ENCODE measurements at places on chromosomes 2 and 18.

DNA sequence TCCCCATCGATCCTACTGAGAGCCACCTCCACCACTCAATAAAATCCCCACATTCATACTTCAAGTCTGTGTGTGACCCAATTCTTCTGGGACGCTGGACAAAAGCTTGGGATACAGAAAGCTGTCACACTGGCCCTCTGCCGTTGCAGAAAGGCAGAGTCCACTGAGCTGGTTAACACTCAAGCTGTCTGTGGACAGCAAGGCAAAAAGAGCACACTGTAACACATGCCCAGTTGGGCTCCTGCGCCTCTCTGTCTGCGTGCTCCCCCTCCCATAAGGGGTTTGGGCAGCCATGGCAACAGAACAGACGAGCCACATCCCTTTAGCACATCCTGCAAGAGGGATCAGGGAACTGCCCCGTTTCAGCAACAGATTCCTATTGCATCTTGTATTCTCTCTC, 106.9 kb upstream of the RGPD4 start:
- no peak for DNase-seq

DNA sequence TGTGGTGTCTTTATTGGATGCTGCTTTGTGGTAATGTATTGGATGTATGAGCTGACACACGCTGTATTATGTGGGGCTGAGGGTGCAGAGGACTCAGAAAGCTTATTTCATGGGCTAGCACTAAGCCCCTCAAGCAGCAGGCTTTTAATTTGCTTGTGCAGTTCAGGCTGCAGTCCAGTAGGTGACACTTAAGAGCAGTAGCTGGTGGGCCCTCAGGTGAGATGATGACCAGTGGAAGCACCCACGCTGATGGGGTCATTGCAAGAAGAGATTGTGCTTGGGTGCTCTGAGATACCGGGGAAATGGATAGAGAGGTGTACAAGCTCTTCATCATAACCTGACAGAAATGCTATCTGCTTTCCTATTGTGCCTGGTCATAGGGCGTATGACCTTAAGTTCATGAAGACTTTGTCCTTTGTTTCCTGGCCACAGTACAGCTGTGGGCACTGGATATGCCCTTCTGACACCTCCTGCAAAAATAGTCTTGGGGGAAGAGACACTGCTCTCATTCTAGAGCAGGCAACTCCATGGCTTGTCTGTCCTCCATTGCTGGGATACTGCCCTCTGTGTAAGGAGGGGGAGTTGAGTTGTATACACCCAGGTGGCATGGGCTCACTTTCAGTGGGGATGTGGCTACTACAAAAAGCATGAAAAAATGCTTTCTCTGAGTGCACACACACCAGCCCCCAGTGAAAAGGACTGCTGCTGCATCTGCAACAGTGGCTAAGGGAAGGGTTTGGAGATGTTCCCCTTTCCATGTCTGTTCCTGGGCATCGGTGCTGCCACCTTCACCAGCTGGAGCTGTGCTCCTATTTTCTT, 205.7 kb upstream of the ZSWIM2 start:
- no peak for DNase-seq

DNA sequence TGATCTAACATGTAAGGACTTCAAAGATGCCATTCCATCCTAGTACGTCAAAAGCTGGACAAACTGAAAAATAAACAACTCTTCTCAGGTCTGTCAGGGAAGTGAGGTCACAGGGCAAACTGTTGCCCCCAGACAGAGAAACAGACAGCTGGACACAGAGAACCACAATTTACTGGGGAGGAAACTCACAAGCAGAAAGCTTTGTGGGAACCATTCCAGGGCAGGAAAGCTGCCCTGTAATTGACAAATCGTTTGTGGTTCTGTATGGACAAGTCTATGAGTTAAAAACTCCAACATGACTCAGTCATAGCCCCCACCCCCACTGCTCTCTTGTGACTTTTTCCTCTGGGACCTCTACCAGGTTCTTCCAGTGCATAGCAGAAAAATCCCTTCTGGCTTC, 28.4 kb downstream of the MCEE start:
- no peak for DNase-seq

- DNase-seq, result no peak
These were observed 22.8 kb downstream of the SRBD1 start for GRCh38 chr2:45588158-45588829.

GRCh38 chr2:234401426-234401825, 95.5 kb downstream of the ARL4C start:
- no peak for DNase-seq

- DNase-seq, result no peak
These were observed 731.7 kb upstream of the ZNF804A start for GRCh38 chr2:183866666-183867065.
